Mesenteric fat pad (tissue), 1 donor: ENCODE measurements at places on chromosomes 3 and 15.

- DNase-seq = peak; percentile 84
Observed at GRCh38 chr3:125163739-125164601, 48.6 kb downstream of the SLC12A8 start.

- DNase-seq = no peak
Observed at GRCh38 chr15:45326741-45327140, 51.6 kb downstream of the GATM start.

DNA sequence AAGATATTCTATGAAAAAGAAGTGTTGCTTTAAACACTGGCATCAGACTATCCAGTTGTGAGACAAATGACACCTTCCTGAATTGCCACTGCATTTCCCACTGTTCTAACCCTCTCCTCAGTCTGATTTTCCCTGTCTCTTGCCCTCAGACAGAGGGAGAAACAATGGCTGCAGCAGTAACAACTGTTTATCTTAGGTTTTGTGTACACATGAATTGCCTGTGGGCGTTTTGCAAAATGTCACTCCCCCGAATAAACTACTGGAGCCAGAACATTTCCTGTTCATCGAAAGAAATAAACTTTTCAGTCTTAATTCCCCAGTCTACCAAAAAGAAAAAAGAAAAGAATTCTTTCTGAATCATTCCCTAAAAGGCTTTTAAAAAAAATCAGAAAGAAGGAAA, 155.1 kb downstream of the MAGI1 start:
- no peak for DNase-seq

DNA sequence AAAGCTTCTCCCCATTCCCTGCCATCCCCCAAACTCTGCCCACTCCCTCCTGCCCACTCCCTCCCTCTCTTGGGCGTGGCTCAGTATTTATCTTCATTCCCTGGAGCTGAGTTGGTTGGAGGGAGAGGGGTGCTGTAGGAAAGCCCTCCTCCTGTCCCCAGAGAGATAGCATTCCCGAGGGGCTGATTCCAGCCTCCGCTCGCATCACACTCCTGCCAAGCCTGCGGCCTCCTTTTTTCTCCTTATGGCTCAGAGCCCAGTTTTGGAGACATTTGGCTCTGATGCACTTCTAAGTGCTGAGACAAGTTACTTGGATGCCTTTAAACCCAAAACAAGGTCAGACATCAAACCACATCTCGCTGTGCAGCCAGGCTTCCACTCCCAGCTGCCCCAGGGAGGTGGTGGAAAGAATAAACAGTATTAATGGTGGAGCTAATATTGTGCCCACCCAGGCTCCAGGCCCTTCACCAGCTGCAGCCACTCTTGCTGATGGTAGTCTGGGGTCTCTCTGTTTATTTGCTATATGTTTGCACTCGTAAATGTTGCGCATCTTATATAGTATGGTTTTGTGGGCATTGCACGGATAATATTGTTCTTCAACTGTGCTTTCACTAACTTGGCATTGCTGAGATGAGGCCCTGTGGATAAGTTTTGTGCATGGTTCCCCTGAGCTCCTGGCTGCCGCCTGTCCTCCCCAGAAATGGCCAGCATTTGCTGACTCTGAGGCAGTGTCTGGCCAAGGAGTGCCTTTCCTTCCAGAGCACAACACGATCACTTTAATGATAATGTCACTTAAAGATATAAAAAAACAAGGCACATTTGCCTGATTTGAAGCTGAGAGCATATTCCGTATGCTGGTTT, 157.2 kb downstream of the LRRC28 start:
- DNase-seq = peak; percentile 64

DNA sequence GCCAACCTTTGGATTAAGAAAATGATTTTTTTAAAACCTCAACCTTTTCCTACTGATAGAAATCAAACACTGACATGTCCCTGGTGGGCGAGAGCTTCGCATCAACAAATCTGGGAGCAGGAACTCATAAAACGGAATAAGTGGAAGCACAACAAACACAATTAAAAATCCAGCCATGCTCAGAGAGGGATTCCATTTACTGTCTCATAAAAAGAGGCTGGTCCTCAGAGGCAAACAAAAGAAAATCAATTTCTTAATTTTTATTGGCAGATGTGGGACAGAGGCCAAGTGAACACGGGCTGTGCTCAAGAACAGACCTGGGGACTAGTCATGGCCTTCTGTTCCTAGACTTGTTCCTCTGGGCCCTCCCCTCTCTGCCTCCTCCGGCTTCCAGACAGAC, 214.5 kb downstream of the NTRK3 start:
- no peak for DNase-seq

DNA sequence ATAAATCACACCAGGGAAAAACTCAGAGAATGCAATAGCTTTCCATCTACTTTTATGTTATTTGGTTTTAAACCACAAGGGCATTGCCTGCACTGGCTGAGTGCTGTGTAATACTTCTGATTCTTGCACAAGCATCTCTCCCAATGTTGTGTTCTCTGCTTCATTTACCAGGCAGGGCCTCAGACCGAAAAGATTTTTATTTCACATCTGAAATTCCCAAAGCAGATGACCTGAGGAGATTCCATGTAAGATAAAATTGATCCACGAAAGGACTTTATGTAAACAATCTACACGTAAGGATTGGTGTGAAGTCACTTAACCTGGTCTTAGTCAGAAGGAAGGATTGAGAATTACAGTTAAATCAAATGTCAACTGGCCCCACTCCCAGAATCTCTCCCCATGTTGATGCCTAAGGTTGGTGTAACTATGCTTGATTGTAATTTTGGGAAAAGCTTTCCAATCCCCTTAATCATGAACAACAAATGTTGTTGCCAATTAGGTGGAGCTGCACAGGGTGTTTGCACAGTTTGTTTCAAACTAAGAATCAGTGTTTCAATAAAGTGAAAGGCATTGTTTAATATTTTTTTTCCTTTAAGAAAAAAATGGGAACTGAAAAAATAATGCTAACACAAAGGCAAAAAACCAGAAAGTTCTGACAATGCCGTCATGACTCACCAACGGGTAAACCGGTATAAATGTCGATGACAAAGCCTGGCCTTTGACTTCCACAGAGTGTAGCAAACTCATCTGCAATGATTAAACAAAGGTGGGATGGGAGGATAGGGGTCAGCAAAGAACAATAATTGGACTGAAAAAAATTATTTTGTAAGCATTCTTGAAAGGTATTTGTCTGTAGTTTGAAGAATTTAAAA, 128.6 kb downstream of the DUT start:
- no peak for DNase-seq
